ENCODE measurements at places on chromosomes 4 and X. TPM values are rescaled to one million over a fixed set of nuclear protein-coding genes. Genes with fewer than 3 reads are reported as not detected.

DNA sequence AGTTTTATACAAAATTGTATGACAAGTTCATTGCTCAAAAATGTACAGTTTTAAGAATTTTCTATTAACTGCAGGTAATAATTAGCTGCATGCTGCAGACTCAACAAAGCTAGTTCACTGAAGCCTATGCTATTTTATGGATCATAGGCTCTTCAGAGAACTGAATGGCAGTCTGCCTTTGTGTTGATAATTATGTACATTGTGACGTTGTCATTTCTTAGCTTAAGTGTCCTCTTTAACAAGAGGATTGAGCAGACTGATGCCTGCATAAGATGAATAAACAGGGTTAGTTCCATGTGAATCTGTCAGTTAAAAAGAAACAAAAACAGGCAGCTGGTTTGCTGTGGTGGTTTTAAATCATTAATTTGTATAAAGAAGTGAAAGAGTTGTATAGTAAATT, 131.0 kb downstream of the TET2 start:
- peaks cover 27% of the 10 kb centered on the region for H3K36me3 ChIP-seq
- H3K27ac ChIP-seq: no peak overlapping the region
- no peaks in the 10 kb centered on the region for H3K4me1 ChIP-seq
- no peak overlapping the region for H3K4me3 ChIP-seq
- no peaks in the 10 kb centered on the region for H3K27me3 ChIP-seq

- H3K27me3 ChIP-seq: peaks cover 4% of the 10 kb centered on the region
- H3K4me1 ChIP-seq: no peaks in the 10 kb centered on the region
- H3K36me3 ChIP-seq: no peaks in the 10 kb centered on the region
Measured at GRCh38 chr4:41285202-41285863, 28.6 kb downstream of the UCHL1 start.

DNA sequence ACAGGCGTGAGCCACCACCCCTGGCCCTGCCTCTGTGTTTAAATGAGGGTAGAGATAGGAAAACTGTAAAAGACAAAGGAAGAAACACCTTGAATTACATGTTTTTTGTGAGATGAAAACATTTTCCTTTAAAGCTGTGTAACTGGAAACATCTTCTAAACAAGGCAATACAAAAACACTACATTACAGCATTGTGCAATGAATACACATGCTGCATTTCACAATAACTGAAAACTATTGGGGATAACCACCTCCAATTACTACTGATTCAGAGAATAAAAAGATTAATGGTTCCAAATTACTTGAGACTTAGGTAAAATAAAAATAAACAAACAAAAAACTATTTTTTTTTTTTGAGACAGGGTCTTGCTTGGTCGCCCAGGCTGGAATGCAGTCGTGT, 7.6 kb upstream of the OGT start:
- no peaks in the 10 kb centered on the region for H3K27me3 ChIP-seq
- no peak overlapping the region for H3K4me3 ChIP-seq
- no peaks in the 10 kb centered on the region for H3K36me3 ChIP-seq
- no peaks in the 10 kb centered on the region for H3K4me1 ChIP-seq

GRCh38 chrX:9532349-9532748, 67.5 kb downstream of the TBL1X start:
- H3K27me3 ChIP-seq: no peaks in the 10 kb centered on the region
- H3K27ac ChIP-seq: no peak overlapping the region
- no peak for DNase-seq
- H3K4me1 ChIP-seq: peaks cover 19% of the 10 kb centered on the region

Gene PWWP3B
- not detected for total RNA-seq

Measured in CD4-positive, alpha-beta T cell (primary cell).